ENCODE measurements at places on chromosomes 4 and X. TPM values are rescaled to one million over a fixed set of nuclear protein-coding genes. Genes with fewer than 3 reads are reported as not detected.

TMPRSS11E gene
- total RNA-seq, result 0.27 TPM

NAP1L5 gene
- 2.0 TPM for total RNA-seq

PDE6B gene
- total RNA-seq, result not detected

VEGFC gene
- total RNA-seq, result 7.8 TPM

MFAP3L gene
- 4.8 TPM for total RNA-seq

SCML2 gene
- total RNA-seq, result 9.8 TPM

PABPC1L2B gene
- not detected for total RNA-seq

NXF3 gene
- total RNA-seq, result 0.03 TPM

FGG gene
- total RNA-seq, result 8.0 TPM

PABPC4L gene
- 0.06 TPM for total RNA-seq

RTL5 gene
- total RNA-seq, result 2.2 TPM

FSTL5 gene
- not detected for total RNA-seq

IGSF1 gene
- total RNA-seq, result 0.28 TPM

PITX2 gene
- total RNA-seq, result 0.63 TPM

VCX gene
- total RNA-seq, result not detected

PTCHD1 gene
- total RNA-seq, result not detected

KLB gene
- 0.14 TPM for total RNA-seq

BEX1 gene
- not detected for total RNA-seq

HSFX2 gene
- 0.18 TPM for total RNA-seq

TASL gene
- not detected for total RNA-seq

TSPAN7 gene
- total RNA-seq, result 3.0 TPM
